Tibial nerve (tissue), 4 donors: ENCODE measurements at places on chromosomes 5 and 9.

DNA sequence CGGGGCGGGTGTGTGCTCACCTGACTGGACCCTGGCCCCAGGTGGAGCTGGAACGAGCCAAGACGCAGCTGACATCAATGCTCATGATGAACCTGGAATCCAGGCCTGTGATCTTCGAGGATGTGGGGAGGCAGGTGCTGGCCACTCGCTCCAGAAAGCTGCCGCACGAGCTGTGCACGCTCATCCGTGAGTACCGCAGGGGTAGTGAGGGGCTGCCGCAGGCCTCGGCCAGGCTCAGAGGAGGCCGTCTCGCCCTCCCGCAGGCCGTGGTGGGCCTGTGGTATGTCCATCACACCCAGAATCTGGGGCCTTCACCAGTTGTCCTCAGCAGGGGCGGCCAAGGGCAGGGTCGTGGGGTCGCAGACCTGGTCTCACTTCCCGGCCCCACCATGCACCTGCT lies 11.3 kb downstream of the PMPCA start:
- DNase-seq: no peak

- DNase-seq: no peak
Measured at GRCh38 chr5:113546703-113547183, 33.2 kb downstream of the YTHDC2 start.

- no peak for DNase-seq
Measured at GRCh38 chr9:71632776-71633175, 135.5 kb downstream of the CEMIP2 start.

GRCh38 chr9:126408004-126408403 lies 81.4 kb downstream of the MVB12B start:
- DNase-seq: no peak

DNA sequence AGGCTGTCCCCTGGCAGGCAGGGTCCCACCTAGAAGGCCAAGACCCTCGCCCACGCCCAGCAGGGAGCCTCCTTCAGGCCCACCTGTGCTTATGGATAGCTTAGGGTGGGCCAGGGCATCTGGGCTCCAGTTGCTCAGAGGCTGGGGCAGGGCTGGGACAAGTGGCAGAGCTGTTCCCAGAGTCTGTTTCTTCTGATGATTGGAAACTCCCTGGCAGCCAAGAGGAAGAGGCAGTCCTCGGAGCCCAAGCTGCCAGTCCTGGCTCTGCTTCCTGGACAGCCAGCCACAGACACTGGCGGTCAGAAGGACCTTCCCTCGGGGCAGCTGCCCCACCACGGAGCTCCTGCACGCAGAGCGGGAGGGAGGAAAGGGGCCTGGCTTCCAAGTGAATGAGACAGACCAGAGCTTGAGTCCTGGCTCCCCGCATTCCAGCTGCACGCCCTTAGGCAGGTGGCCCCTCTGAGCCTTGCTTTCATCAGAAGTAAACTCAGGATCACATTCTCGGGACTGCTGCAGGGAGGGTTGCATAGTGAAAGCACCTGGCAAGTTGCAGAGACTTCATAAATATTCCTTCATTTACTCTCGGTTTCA lies 37.9 kb upstream of the GABRP start:
- no peak for DNase-seq

- no peak for DNase-seq
Measured at GRCh38 chr5:1918488-1919208, 35.9 kb upstream of the IRX4 start.

GRCh38 chr9:87573841-87574342 lies 76.2 kb downstream of the DAPK1 start:
- DNase-seq: no peak

DNA sequence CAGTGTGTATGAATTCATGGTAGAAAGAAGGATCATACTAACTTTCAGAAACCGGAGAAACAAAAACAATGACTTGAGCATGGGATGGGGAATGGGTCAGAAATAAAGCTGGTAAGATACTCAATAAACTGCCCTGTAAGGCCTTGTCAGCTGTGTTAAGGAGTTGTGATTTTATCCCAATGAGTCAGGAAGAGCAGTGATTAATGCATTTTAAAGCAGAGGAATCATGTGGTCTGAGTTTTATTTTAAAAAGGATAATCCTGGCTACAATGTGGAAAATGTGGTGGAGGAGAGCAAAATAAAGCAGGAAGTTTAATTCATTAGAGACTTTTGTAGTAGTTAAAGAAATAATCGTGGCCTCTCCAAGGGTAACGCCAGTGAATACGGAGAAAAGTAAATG lies 28.7 kb downstream of the DHX29 start:
- DNase-seq: no peak

GRCh38 chr5:64859881-64860280 lies 91.2 kb downstream of the CWC27 start:
- DNase-seq: no peak

DNA sequence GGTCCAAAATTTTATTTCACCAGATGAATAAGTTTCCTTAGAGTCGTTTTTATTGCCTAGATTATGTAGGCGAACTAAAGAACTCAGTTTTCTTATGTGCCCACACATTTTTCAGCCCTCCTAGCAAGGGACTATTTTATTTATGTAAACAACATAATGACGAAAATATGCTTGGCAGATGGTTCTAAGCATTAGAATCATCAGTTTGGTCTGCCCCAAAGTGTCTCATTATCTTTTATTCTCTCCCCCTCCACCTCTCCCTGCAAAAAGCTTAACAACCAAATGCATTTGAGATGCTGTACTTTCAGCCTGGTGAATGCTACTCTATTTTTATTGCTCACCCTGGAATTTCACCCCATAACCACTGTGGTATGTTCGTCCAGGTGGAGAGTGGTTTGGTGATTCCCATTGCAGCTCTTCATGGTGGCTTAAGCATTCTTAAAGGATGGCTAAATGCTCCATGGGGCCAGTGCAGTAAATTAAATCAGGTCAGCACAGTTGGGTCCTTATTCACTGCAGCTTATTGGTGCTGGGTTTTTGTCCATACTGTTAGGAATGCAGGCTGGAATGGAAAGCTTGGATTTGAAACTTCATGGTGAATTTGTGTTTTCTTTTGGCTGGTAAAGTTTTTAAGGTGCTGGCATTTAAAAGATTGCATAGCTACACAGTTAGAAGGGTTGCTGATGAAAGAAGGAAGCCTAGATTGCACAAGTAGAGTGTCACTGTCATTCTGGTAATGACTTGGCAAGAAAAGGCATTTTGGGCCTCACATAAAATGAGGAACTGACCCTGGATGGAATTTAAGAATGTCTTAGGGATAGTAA lies 39.2 kb downstream of the TLE4 start:
- DNase-seq: peak; percentile 12

- no peak for DNase-seq
Measured at GRCh38 chr5:66824476-66824875, 228.3 kb downstream of the MAST4 start.

DNA sequence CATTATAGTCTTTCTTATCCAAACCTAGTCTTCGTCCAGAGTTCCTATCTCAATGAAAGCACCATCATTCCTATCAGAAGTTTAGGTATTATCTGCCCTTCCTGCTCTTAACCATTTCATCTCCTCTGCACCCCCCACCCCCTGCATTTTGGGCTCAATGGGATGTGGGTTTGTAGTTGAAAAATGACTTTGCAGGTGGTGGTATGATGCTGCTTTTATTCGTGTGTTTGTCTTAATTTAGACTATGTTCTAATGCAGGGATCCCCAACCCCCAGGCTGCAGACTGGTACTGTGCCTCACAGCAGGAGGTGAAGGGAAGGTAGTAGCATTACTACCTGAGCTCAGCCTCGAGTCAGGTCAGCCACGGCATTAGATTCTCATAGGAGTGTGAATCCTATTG lies 49.4 kb upstream of the ZNF608 start:
- no peak for DNase-seq

DNA sequence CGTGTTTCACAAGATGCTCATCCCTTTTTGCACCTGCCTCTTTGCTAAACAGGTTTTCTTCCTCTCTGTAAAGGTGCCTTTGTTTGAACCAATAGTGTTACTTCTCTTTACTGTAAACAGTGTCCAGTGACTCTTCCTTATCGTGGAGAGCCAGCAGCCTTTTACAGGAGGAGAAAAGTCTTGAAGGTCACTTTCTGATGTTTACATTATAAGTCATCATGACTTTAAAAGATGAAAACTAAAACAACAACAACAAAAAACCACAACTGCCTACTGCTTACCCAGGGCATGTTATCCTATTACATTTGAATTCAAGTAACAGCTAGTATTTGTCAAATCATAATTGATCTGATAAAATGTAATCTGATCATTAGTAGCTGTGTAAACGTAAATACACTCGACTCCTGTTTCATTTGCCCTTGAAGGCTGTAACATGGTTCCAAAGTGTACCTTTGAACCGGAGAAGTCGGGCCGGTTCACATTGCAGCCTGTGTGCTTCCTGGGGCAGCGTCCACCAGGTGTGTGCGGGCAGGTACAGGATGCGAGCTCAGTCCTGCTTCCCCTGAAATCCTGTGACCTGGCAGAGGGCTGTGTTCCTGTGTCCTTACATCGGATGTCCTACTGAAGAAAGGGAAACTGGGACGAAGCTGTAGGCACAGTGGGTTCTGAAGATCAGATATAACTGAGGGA lies 118.1 kb downstream of the C9orf152 start:
- no peak for DNase-seq
